ENCODE measurements at places on chromosomes 1 and 21.

DNA sequence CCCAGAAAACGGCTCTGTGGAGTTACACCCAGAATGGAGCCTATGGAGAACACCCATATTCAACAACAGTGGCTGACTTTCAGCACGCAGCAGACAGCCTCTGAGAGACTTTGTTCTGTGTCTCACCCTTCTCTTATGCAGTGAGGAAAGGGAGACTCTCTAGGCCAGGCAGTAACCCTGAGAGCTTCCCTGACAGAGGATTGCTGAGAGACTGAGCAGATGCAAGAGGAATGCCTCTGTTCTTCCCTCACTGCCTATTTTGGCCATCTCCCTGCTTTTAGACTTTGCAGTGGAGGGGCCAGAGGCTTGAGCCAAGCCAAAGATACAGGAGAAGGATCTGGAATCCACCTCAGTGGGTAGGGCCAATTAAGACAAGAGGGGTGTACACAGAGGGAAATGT lies 41.8 kb upstream of the SLC16A1 start:
- no peak for DNase-seq

GRCh38 chr1:151327223-151327902 lies at the start of gene PI4KB:
PI4KB (minus strand) TSS chr1:151327416; CDS start chr1:151316481, 10,935 bp downstream.
- DNase-seq: peak; percentile 99

- peak; percentile 3 for DNase-seq
Measured at GRCh38 chr1:154809436-154810413, 60.4 kb downstream of the KCNN3 start.

- no peak for DNase-seq
Measured at GRCh38 chr1:110068646-110069403, 1.6 kb downstream of the ALX3 start.

GRCh38 chr1:198880818-198881597 lies 242.2 kb downstream of the PTPRC start:
- DNase-seq: peak; percentile 97

- DNase-seq: peak; percentile 72
Measured at GRCh38 chr1:89635825-89636815, 3.2 kb downstream of the LRRC8C start.

GRCh38 chr1:84406346-84406861 lies 8.1 kb downstream of the DNASE2B start:
- peak; percentile 27 for DNase-seq

DNA sequence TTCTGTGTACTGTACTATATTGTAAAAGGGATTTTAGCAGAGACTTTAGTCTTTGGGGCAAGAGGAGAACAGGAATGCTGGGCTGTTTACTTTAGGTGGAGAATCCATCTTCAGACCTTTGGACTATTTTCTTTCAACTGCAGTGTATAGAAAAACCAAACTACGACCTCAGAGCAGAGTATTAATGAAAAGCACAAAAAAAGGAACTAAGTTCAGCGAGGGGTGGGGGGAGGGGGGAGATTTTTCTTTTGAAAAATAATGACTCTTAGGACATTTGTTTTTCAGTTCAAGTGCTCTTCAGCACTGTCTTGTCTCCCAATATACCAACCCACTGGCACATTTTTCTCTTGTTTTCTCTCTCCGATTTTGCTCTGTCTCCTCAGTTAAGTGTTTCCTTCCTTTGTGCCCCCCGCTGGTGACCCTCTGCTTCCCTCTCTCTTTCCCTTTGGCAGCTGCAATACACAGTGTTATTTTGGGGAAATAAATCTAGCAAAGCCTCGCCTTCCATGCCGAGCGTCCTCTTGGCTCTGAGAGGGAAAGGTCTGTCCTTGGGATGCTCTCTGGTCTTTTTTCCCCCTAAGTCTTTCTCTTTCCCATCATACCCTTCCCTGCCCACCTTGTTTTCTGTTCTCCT lies 44.8 kb downstream of the ACP6 start:
- no peak for DNase-seq

GRCh38 chr1:185238447-185238846 lies 78.6 kb downstream of the IVNS1ABP start:
- DNase-seq: peak; percentile 14

- no peak for DNase-seq
Measured at GRCh38 chr1:202124142-202124541, 1.4 kb downstream of the GPR37L1 start.

DNA sequence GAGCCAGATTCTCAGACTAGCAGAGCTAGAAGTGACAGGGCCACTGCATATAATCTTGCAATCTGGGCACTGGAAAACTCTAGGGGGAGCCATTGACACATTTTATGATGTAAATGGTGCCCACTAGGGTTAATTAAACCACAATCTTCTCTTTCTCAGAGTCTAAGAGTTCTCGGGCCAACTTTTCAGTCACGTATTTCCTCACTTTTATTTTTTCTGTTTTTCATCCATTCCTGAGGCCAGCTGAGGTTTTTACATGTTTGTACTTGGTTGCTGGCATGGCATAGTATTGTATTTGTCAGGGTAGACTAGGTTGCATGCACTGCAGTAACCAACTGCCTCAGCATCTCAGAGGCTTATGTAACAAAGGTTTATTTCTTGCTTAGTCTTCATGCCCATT lies 138.2 kb downstream of the ZNF326 start:
- DNase-seq: peak; percentile 14

DNA sequence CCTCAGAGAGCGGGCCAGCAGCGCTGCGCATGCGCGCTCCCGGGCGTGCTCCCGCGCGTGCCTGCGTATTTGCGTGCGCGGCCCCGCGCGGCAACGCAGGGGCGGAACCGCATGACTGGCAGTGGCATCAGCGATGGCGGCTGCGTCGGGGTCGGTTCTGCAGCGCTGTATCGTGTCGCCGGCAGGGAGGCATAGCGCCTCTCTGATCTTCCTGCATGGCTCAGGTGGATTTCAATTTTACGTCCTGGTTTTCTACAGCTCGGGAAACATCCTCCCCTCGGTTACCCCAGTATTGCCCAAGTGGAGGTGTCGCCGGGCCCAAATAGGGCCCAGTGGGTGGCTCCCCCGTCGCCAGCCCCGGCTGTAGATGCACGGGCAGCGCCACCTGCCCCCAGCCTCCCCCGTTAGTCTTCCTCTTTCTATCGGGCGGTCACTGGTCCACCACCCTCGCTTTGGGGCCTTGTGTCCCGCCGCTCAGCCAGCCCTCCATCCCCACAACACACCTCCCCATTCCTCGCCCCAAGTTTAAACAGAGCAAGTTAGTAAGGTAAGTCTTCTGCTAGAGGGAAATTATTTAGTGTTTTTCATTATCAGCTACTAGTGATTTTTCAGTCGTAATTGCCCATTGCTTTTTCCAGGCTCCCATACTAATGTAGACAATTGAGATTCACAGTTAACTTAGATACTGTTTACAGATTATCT lies at the start of gene LYPLAL1:
Gene LYPLAL1, plus strand, starts transcription at position 121 of the 702 bp plus-strand sequence. Its CDS starts 13 bp downstream, at position 134.
- DNase-seq: peak; percentile 90

GRCh38 chr1:85048296-85049064 lies at the start of gene MCOLN3:
MCOLN3 (minus strand) TSS chr1:85048500; CDS start chr1:85045360, 3,140 bp downstream.
- no peak for DNase-seq

DNA sequence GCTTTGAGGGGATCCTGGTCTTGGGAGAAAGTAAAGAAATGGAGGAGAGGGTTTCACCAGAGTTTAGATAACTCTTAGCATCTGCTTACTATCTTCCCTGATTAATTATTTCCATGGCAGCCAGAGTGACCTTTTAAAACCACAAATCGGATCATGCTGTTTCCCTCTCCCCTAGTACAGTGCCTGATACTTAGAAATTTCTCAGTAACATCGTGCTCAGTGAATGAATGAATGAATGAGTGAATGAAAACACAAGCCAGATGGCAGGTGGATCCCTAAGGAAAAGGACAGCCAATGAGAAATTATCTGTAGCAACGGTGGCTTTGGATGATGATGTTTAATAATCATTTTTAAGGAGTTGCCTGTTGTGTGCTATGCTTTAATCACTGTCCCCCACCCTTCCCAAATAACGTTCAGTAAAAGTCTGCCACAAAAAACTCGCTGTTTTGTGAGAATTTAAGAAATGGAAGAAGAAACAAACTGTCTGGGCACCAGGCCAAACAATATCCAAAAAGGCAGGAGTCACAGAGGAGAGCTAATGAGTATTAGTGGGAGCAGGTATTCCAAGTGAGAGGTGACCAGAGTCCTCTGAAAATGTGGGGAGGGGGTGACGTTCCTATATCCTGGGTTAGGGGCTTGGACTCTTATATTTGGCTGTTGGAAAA lies 737 bp upstream of the SMAP2 start:
- DNase-seq: no peak

DNA sequence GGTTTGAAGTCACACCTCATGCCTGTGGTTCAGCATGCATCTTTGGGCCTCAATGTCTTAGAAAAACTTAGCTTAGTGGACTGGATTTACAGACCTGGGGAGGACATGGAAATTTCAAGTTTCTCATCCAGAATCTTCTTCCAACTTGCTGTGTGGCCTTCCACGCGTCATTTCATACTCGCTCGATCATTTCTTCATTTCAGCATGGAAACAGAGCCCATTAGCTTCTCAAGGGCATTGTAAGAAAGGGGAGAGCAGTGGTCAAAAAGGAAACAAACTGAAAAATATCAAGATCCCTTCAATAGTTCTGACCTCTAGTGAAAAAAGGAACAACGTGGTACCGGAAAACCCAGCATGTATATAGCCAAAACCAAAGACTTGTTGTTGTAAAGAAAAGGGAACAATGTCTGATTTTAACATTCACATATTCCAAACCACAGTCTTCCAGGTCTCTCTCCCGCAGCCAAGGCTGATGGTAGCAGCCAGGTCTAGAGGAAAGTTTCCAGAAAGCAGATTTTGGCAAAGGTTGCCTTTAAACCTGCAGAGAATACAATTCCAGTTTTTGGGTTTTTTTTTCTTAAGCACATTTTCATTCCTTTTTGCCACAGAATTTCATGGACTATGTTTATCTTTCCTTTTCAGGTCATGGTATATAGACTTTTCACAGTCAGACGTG lies 97.0 kb upstream of the CDC42BPA start:
- DNase-seq: no peak

- DNase-seq: peak; percentile 16
Measured at GRCh38 chr1:41650028-41650880, 165.8 kb upstream of the EDN2 start.

DNA sequence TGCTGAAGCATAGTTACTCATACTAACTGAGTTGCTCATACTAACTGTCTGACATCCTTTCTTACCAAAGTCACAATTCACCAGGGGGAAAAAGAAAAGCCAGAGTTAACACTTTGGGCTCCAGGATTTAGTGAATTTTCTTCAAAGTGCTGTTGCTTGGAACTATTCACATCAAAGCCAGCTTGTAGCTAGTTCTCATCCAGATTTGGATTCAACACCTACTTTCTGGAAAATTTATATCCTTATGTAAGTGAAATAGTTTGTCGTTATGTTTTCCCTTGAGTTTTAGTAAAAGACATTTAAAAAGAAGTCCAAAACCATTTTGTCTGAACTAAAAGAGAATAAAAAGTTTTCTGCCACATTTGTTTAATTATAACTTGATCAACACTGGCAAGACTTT lies 264.6 kb downstream of the BRINP2 start:
- DNase-seq: no peak

- DNase-seq: no peak
Measured at GRCh38 chr1:75643460-75643859, 32.5 kb upstream of the SLC44A5 start.

- DNase-seq: peak; percentile 37
Measured at GRCh38 chr1:84781946-84782771, 91.9 kb upstream of the SSX2IP start.

GRCh38 chr1:154756793-154757548 lies 113.1 kb downstream of the KCNN3 start:
- no peak for DNase-seq

DNA sequence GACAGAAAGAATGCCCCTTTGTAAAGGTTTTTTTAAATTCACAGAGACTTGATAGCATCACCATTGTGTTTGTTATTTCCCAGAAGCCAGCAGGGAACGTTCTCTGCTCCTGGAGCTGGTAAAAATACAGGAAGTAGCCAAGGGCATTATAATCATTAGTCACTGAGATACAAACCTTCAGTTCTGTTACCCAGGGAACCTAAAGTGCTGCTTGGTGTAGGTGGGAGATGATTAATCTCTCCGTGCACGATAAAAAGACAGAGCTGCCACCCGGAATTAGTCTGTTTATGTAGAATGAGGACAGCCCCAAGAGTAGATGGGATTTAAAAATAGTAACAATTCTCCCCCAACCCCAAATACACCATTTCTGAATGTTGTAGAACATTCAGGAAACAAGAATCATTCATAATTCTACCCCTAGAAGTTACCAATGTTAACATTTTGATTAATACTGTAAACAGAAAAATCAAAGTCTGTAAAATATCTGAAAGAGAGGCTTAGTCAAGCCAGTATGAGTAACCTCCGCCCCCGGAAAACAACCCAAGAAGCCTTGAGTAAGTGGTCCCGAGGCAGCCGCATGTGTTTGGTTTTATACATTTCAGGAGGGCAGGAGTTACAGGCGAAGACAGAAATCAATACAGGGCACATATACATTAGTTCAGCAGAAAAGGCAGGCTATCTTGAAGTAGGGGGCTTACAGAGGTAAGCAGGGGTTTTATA lies 45.3 kb upstream of the CTBS start:
- DNase-seq: peak; percentile 65

- no peak for DNase-seq
Measured at GRCh38 chr1:111249960-111250359, 22.4 kb downstream of the CHI3L2 start.

GRCh38 chr1:53298045-53298637 lies 29.7 kb downstream of the LRP8 start:
- DNase-seq: no peak

DNA sequence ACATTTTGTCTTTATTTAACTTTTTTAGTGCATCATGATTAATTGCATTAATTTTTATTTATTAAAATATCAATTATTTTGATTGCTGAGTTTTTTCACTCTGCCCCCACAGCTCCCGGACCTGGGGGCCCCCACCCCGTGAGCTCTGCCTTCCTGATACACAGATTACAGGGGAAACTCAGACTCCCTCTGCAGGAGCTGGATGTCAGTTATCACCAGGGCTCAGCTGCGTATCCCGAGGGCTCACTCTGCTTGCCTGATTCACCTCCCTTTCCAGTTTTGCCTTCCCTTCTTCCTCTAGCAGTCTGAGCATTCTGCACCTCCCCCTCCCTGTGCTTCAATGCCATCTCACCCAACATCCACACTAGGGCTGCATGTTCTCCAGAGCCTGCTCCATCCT lies 98.2 kb downstream of the ATP1A1 start:
- no peak for DNase-seq

- DNase-seq: no peak
Measured at GRCh38 chr1:61976566-61976965, 218.1 kb upstream of the L1TD1 start.

GRCh38 chr1:14094611-14095400 lies 394.8 kb downstream of the PRDM2 start:
- peak; percentile 5 for DNase-seq

- peak; percentile 38 for DNase-seq
Measured at GRCh38 chr1:246647513-246647912, 76.7 kb upstream of the SCCPDH start.

- DNase-seq: no peak
Measured at GRCh38 chr1:14247666-14248065, 350.8 kb upstream of the KAZN start.
